ENCODE measurements at places on chromosomes 3 and 15.

DNA sequence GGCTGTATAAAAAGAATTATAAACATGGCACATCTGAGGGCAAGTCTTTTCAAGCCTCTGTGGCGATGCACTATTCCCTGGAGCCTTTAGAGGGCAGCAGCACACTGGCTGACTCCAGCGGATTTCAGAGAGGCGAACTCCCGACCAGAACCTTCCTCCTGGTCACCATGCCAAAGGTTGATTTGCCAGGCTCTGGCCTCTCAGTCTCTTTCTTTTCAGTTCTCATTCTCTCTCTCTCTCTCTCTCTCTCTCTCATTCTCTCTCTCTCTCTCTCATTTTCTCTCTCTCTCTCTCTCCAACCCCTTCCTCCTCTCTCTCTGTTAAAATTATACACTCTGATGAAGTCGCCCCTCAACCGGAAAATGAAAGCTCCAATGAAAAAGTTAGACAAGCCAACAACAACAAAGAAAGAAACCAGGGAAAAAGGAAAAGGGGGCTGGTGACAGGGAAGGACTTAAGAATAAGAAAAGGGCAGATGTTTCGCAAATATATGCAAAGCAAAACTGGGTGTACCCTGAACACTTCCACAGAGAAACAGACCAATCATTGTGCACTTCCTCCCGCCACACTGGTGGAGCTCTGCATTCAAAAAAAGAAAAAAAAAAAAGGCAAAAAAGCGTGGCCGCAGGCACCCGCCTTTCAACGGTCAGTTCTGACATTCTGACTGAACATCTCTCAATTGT, 90.2 kb downstream of the TIGIT start:
- peak; percentile 29 for DNase-seq

- no peak for DNase-seq
These were observed 26.0 kb downstream of the XPC start for GRCh38 chr3:14152233-14152962.

GRCh38 chr15:37037850-37038715, 62.3 kb downstream of the MEIS2 start:
- DNase-seq: no peak

- DNase-seq: no peak
These were observed 10.4 kb downstream of the VILL start for GRCh38 chr3:38000965-38001455.

- DNase-seq: no peak
These were observed 51.6 kb downstream of the RARB start for GRCh38 chr3:25479727-25480010.

DNA sequence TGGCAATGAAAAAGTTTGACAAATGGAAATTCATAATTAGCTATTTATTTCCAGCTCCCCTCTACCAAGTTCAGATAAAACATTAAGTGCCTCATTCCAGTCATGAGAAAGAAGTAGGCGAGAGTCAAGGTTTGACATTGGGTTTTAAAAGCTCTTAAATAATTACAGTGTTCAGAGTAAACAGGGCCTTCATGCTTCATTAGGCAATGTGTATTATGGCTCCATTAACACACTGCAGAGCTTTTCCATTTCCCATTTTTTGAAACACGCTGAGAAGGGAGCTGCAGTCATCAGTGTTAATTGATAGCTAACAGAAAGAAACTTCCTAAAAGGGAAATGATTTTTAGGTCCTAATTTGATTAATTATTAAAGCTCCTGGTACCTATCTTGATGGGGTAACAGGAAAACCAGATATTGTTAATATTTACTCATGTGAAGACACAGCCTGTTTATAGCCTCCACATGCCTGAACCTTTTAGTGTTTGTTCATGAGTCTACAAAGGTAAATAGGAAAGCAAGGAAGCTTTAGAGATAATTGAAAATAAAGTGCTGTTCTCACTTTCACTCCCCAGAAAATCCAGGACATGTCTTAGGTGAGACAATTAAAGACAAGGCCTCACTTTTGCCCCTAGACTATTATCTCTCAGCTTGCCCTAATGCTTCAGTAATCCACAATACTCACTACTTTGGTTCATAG, 28.7 kb downstream of the SST start:
- DNase-seq: no peak

- no peak for DNase-seq
These were observed 12.0 kb downstream of the CELSR3 start for GRCh38 chr3:48650723-48651122.

- no peak for DNase-seq
These were observed 776.1 kb upstream of the SEMA6D start for GRCh38 chr15:46941241-46941640.

GRCh38 chr3:59821274-59821673, 771.4 kb upstream of the CFAP20DC start:
- no peak for DNase-seq

- no peak for DNase-seq
These were observed 10.7 kb downstream of the EHD4 start for GRCh38 chr15:41961595-41962202.

- no peak for DNase-seq
These were observed 72.5 kb downstream of the MORC1 start for GRCh38 chr3:109045271-109046040.

DNA sequence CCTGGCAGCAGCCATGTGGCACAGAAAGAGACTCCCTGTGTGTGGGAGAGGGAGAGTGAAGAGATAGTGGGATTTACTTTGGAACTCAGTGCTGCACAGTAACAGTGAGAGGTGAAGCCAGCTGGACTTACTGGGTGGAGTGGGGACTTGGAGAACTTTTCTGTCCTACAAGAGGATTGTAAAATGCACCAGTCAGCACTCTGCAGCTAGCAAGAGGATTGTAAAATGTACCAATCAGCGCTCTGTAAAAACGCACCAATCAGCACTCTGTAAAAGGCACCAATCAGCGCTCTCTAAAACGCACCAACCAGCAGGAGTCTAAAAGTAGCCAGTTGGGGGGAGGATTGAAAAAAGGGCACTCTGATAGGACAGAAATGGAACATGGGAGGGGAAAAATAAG, 688.8 kb upstream of the ALCAM start:
- DNase-seq: no peak

GRCh38 chr3:120828796-120829195, 79.2 kb upstream of the STXBP5L start:
- DNase-seq: no peak

DNA sequence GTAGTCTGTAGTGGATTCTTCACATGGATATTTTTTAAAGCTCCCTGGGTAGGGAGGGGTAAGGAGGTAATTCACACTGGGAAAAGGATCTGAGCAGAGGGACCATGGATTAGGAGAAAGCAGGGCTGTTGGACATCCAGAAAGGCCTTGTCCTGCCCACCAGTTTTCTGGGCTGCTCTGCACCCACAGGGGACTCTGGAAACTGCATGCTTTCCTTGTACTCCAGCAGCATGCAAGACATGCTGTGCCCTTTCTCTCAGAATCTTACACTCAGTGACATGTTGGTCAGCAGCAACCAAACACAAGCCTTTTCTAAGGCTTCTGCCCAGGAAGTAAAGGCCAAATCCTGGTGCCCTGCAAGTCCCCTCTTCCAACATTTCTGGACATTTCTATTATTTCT, 2.5 kb upstream of the FBN1 start:
- DNase-seq: no peak

GRCh38 chr3:50481992-50482391, 21.4 kb downstream of the CACNA2D2 start:
- no peak for DNase-seq

- no peak for DNase-seq
These were observed 65.5 kb upstream of the NR2F2 start for GRCh38 chr15:96264801-96265515.

DNA sequence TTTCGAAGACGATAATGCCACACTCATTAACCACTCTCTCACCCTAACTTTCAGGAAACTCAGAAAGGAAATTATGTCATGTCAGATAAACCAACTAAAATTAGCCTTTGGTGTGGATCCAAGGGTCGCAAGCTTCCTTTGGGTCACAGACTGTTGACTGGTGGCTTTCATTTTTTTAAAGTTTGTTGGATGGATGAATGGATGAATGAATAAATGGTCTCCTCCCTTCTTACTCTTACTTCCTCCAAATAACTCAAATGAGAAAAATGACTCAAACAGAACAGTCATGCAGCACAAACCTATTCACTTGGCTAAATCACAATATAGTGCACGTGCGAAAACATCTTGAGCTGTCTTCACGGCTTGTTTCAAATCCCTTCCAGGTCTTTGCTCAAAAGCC, 82.9 kb upstream of the HACD2 start:
- no peak for DNase-seq

DNA sequence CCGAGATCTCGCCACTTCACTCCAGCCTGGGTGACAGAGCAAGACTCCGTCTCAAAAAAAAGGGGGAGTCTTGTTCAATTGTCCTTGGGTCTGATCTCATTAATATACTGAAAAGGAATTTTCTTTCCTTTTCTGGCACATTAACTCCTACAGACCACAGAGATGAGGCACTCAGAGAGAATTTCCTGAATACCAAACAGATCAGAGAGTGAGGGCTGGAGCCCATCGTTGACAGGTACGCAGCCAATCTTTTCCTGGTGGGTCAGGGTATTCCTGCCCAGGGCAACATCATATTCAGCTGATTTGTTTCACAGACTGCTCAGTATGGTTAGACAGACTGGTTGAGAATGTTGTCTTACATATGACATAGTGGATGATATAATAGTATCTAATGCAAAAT, 82.8 kb upstream of the TNFSF10 start:
- no peak for DNase-seq

- no peak for DNase-seq
These were observed 333.4 kb downstream of the RAP2B start for GRCh38 chr3:153495422-153495821.

DNA sequence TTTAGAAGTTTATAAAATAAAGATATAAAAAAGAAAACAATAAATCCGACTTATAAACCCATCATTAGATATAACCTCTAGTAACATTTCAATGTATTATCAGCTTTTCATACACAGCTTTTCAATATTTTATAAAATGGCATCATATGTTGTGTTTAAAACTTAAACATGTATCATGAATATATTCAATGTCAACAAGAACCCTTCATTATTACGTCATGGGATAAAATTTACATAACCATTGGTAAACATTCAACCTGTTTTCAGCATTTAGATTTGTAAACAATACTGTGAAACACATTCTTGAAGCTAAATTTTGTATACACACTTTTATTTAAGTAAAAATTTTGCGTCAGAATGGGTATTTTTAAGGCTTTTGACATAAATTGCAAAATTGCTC, 153.4 kb upstream of the SOX14 start:
- no peak for DNase-seq

DNA sequence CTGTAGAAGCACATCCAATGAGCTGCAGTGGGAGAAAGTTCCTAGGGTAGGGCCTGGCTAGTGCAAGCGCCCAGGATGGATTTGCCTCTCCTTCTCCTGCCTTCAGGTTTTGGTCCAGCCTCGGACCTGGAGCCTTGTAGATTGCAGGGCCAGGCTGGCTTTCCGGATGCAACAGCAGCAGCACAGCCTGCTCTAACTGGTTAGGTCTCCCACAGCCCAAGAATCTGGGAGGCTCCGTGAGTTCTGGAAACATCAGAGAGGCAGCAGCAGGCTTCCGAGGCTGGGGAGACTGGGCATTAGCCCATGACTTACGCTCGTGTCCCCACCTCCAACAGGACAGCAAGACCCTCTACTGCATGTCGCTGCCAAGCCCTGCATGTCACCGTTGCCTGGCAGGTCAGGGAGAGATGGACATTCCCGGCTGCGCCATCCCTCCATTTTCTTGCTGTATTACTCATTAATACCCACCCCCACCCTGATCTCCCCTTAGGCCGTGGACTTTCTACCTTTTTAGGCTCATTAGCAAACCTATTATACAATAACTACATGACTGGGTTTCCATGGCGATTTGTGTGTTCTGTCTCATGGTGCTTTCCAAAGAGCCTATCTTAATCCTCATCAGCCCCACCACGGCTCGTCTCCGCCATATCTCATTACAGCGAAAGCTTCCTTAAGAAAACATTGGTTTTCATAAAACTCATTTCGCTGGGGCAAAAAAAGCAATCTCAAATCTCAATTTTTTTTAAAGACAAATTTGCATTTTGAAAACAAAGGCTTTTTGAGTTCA, 40.9 kb upstream of the RGMA start:
- no peak for DNase-seq

GRCh38 chr3:45409369-45409768, 21.0 kb downstream of the LARS2 start:
- DNase-seq: no peak

- DNase-seq: no peak
These were observed 103.5 kb downstream of the CD47 start for GRCh38 chr3:107987036-107987939.

GRCh38 chr3:144692488-144692887, 720.9 kb downstream of the DIPK2A start:
- DNase-seq: no peak

GRCh38 chr15:48913141-48913540, 35.2 kb downstream of the EID1 start:
- no peak for DNase-seq

DNA sequence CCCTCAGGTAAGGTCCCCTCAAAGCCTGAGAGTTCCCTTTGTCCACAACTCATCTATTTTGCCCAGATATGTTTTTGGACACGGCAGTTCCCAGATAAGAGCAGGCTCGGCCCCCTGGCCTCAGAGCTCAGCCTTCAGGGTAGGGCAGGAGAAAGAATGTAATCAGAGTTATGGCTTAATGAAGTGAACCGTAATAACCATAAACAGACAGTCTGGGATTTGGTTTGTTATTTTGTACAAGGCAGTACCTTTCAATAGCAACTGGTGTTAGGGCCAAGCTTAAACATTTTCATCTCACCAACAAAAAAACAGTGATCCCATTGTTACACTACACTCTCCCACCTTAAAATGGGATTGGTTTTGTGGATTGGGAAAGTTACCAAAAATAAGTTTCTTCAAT, 12.2 kb upstream of the ALDH1A3 start:
- DNase-seq: no peak

GRCh38 chr15:58232281-58233065, 94.3 kb downstream of the AQP9 start:
- no peak for DNase-seq

DNA sequence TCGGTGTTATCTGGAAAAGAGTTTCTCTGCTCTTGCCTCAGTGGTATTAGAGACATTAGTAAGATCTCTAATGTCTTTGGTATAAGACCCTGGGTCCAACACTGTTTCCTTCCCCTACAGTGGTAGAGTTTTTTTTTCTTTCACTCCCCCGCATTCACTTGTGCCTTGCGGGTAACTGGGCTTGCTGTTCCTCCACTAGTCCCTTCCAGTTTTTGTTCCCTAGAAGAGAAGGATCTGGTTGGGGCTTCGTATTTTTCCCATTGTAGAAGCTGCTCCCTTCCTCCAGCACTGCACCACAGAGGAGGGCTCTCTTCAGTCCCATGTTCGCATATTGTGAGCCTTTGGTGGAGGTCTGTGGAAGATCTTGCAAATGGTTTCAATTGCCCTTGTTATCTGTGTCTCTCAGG, 13.7 kb downstream of the CTDSPL2 start:
- DNase-seq: no peak

DNA sequence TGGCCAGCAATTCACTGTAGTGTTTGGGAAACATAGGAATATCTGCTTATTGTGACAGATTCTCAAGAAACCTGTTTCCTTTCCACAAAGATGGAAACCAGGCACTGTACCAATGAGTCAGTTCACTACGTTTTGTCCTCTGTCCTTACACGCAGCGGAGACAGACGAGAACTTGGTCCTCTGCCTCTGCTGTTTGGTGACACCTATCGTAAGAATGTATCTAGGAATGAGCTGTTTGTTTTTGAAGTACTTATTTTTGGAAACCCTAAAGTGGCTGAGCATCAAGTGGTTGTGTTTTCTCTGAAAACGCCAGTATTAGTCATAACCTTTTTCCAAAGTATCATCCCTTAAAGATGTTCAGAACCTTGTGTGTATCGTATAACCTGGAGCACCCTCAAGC, 93.0 kb downstream of the PGPEP1L start:
- DNase-seq: no peak
